ENCODE measurements at places on chromosomes 1 and 21. TPM values are rescaled to one million over a fixed set of nuclear protein-coding genes. Genes with fewer than 3 reads are reported as not detected.

SH2D2A gene
- polyA plus RNA-seq: not detected

E2F2 gene
- polyA plus RNA-seq: 0.43 TPM

ADAMTS5 gene
- 0.90 TPM for polyA plus RNA-seq

DMBX1 gene
- not detected for polyA plus RNA-seq

KIF2C gene
- polyA plus RNA-seq: 22.2 TPM

KTI12 gene
- 13.9 TPM for polyA plus RNA-seq

CFAP57 gene
- polyA plus RNA-seq: 0.36 TPM

DNA sequence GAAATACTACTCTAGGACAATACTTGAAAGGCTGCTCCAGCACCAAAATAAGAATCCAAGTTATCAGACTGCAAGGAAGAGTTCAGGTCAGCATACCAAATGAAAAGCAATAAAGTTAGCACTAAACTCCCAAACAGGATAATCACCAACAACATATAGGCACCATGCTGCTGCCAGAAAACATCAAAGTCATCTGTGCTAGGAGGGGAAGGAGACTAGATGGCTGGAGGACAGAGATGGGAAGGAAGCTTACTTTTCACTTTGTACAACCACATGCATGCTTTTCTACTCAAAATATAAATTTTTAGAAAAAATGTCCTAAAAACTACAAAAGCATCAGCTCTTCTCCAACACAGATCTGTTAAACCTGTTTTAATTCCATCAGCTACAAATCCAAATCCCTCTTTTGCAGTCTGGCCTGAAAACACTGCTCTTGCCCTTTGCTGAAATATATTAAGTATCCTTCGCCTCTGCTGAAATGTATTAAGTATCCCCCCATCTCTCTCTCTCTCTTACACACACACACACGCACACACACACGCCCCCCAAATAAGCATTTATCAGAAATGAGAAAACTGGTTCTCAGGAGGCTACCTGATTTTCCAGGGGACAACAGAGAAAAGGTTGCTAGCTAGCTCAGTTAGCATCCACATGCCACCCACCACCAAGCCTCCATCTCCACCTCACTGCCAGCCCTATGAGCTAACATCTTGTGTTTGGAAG lies 1.5 kb downstream of the GATAD2B start:
- peak overlapping the region; percentile 59 for H3K27ac ChIP-seq
- no peak for DNase-seq
- H3K4me1 ChIP-seq: peaks cover 22% of the 10 kb centered on the region
- no peaks in the 10 kb centered on the region for H3K36me3 ChIP-seq

DNA sequence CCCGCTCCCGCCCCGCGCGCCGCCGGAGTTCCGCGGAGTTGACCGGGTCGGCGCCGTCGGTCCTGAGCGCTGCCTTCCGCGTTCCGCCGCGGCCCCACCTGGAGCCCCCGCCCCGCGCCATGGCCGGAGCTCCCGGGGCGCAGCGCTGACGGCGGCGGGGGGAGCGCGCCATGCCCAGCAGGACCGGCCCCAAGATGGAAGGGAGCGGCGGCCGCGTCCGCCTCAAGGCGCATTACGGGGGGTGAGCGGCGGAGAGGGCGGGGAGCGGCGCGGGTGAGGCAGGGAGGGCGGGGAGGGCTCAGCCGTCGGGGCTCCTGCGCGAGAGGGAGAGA lies 216 bp downstream of the PRKCZ start:
- DNase-seq: peak; percentile 83
- H3K27me3 ChIP-seq: no peaks in the 10 kb centered on the region
- no peak overlapping the region for H3K27ac ChIP-seq
- no peaks in the 10 kb centered on the region for H3K36me3 ChIP-seq

GRCh38 chr1:161427733-161428516 lies 60.2 kb upstream of the CFAP126 start:
- no peak overlapping the region for H3K27ac ChIP-seq
- H3K4me3 ChIP-seq: peak overlapping the region; percentile 45

- H3K36me3 ChIP-seq: no peaks in the 10 kb centered on the region
- H3K27me3 ChIP-seq: no peaks in the 10 kb centered on the region
- H3K4me1 ChIP-seq: no peaks in the 10 kb centered on the region
- peak; percentile 47 for DNase-seq
- H3K27ac ChIP-seq: peak overlapping the region; percentile 86
Observed at GRCh38 chr1:230381585-230381984, 44.5 kb downstream of the PGBD5 start.

DNA sequence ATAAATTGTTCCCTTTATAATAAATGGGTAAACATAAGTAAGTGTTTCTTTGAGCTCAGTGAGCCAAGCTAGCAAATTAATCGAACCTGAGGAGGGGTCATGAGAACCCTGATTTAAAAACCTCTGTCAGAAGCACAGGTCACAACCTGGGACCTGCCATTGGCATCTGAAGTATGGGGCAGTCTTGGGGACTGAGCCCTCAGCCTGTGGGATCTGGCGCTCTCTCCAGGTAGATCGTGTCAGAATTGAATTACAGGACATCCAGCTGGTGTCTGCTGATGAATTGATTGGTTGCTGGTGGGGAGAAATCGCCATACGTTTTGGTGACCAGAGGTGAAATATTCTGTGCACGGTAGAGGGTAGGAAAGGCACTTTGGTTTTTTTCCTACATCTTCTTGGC lies 17.5 kb downstream of the UCK2 start:
- H3K4me3 ChIP-seq: no peak overlapping the region
- H3K27me3 ChIP-seq: no peaks in the 10 kb centered on the region
- no peaks in the 10 kb centered on the region for H3K36me3 ChIP-seq
- no peak overlapping the region for H3K27ac ChIP-seq
- H3K4me1 ChIP-seq: peaks cover 11% of the 10 kb centered on the region

GRCh38 chr21:43619856-43620255 lies 39.4 kb downstream of the HSF2BP start:
- H3K36me3 ChIP-seq: no peaks in the 10 kb centered on the region
- H3K27ac ChIP-seq: no peak overlapping the region
- H3K4me3 ChIP-seq: no peak overlapping the region
- H3K4me1 ChIP-seq: no peaks in the 10 kb centered on the region
- no peak for DNase-seq

GRCh38 chr1:156876281-156876680 lies 15.6 kb downstream of the NTRK1 start:
- no peak overlapping the region for H3K4me3 ChIP-seq
- H3K4me1 ChIP-seq: no peaks in the 10 kb centered on the region
- no peaks in the 10 kb centered on the region for H3K36me3 ChIP-seq
- no peak for DNase-seq

- DNase-seq: no peak
- H3K4me1 ChIP-seq: peaks cover 11% of the 10 kb centered on the region
- H3K36me3 ChIP-seq: no peaks in the 10 kb centered on the region
- H3K27ac ChIP-seq: no peak overlapping the region
- H3K4me3 ChIP-seq: no peak overlapping the region
- H3K27me3 ChIP-seq: no peaks in the 10 kb centered on the region
Observed at GRCh38 chr1:205124726-205125125, 2.9 kb upstream of the RBBP5 start.

DNA sequence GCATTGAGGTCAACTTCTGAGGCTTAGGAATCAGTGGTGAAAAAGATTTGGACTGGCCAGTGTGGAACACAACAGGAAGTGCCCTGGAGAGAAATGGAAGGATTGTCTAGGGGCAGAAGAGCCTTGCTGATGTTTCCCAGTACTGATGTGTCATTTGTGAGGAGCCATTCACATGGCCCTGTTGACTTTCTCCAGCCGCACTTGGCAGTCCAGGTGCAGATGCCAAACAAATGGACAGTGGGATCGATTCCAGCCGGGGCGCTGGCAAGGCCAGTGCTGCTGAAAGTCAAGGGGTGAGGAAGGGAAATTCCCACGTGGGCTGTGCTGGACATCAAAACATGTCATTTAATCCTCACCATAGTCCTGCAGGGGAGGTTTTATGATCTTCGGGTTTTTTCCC lies 4.9 kb upstream of the TRIM63 start:
- no peak overlapping the region for H3K27ac ChIP-seq
- H3K4me1 ChIP-seq: no peaks in the 10 kb centered on the region
- H3K36me3 ChIP-seq: no peaks in the 10 kb centered on the region
- H3K27me3 ChIP-seq: peaks cover 33% of the 10 kb centered on the region

GRCh38 chr21:45270306-45270821 lies 17.3 kb downstream of the POFUT2 start:
- DNase-seq: no peak
- no peak overlapping the region for H3K27ac ChIP-seq
- H3K27me3 ChIP-seq: no peaks in the 10 kb centered on the region
- H3K36me3 ChIP-seq: peaks cover 78% of the 10 kb centered on the region
- H3K4me3 ChIP-seq: no peak overlapping the region

- no peaks in the 10 kb centered on the region for H3K36me3 ChIP-seq
- no peaks in the 10 kb centered on the region for H3K4me1 ChIP-seq
- no peak overlapping the region for H3K4me3 ChIP-seq
- H3K27ac ChIP-seq: no peak overlapping the region
- no peaks in the 10 kb centered on the region for H3K27me3 ChIP-seq
Observed at GRCh38 chr1:220807726-220808125, 21.0 kb downstream of the MTARC1 start.

Data from SK-N-SH (cell line).